Gastrocnemius medialis (tissue), 4 donors: ENCODE measurements at places on chromosomes 12 and 14. TPM values are rescaled to one million over a fixed set of nuclear protein-coding genes. Genes with fewer than 3 reads are reported as not detected.
A peak's percentile ranks its signal among the peaks of the same experiment; 100 is the strongest.

GRCh38 chr12:106774808-106775524, 484 bp downstream of the RIC8B start:
- no peaks in the 10 kb centered on the region for H3K36me3 ChIP-seq
- peaks cover 23% of the 10 kb centered on the region for H3K4me1 ChIP-seq
- peak overlapping the region; percentile 95 for H3K27ac ChIP-seq
- DNase-seq, result no peak
- peak overlapping the region; percentile 79 for H3K4me3 ChIP-seq

- no peaks in the 10 kb centered on the region for H3K36me3 ChIP-seq
- H3K27me3 ChIP-seq, result no peaks in the 10 kb centered on the region
- DNase-seq, result no peak
- H3K4me1 ChIP-seq, result no peaks in the 10 kb centered on the region
- H3K4me3 ChIP-seq, result no peak overlapping the region
Observed at GRCh38 chr14:54116198-54116885, 159.7 kb upstream of the BMP4 start.

- H3K27ac ChIP-seq, result no peak overlapping the region
- H3K27me3 ChIP-seq, result no peaks in the 10 kb centered on the region
- no peaks in the 10 kb centered on the region for H3K4me1 ChIP-seq
- H3K4me3 ChIP-seq, result no peak overlapping the region
Observed at GRCh38 chr14:26191123-26191522, 406.7 kb downstream of the NOVA1 start.

GRCh38 chr12:29733060-29733459, 50.7 kb downstream of the TMTC1 start:
- H3K27ac ChIP-seq, result peak overlapping the region; percentile 79
- H3K4me1 ChIP-seq, result peaks cover 98% of the 10 kb centered on the region
- no peaks in the 10 kb centered on the region for H3K36me3 ChIP-seq
- H3K4me3 ChIP-seq, result no peak overlapping the region
- no peak for DNase-seq

GRCh38 chr12:16152885-16153673, 124.4 kb downstream of the SLC15A5 start:
- H3K4me3 ChIP-seq, result no peak overlapping the region
- no peak for DNase-seq
- H3K27me3 ChIP-seq, result no peaks in the 10 kb centered on the region
- no peaks in the 10 kb centered on the region for H3K36me3 ChIP-seq
- H3K27ac ChIP-seq, result no peak overlapping the region

ACSS3 gene
- total RNA-seq, result 13.6 TPM

GRCh38 chr12:52769354-52769753, 7.8 kb downstream of the KRT76 start:
- no peaks in the 10 kb centered on the region for H3K4me1 ChIP-seq
- H3K27ac ChIP-seq, result no peak overlapping the region
- H3K36me3 ChIP-seq, result no peaks in the 10 kb centered on the region
- DNase-seq, result no peak

SYNJ2BP gene
- 21.2 TPM for total RNA-seq

HELB gene
- 0.49 TPM for total RNA-seq

WNT5B gene
- 0.17 TPM for total RNA-seq

- no peaks in the 10 kb centered on the region for H3K27me3 ChIP-seq
- H3K27ac ChIP-seq, result no peak overlapping the region
- no peaks in the 10 kb centered on the region for H3K36me3 ChIP-seq
- no peak overlapping the region for H3K4me3 ChIP-seq
Observed at GRCh38 chr14:101215266-101215665, 311.7 kb upstream of the RTL1 start.

DNA sequence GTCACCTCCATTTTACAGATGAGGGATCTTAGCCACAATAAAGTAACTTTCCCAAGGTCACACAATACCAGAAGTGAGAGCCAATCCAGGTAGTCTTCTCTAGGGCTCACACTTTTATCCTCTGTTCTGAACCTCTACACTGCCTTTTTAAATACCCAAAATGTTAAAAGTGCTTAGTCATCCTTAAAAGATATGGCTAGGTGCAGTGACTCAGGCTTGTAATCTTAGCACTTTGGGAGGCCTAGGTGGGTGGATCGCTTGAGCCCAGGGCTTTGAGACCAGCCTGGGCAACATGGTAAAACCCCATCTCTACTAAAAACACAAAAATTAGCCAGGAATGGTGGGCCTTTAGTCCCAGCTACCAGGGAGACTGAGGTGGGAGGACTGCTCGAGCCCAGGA, 104.1 kb upstream of the PPP4R3A start:
- H3K27ac ChIP-seq, result no peak overlapping the region
- no peaks in the 10 kb centered on the region for H3K4me1 ChIP-seq
- no peaks in the 10 kb centered on the region for H3K27me3 ChIP-seq
- no peak overlapping the region for H3K4me3 ChIP-seq
